ENCODE measurements at places on chromosomes 1 and 21.

DNA sequence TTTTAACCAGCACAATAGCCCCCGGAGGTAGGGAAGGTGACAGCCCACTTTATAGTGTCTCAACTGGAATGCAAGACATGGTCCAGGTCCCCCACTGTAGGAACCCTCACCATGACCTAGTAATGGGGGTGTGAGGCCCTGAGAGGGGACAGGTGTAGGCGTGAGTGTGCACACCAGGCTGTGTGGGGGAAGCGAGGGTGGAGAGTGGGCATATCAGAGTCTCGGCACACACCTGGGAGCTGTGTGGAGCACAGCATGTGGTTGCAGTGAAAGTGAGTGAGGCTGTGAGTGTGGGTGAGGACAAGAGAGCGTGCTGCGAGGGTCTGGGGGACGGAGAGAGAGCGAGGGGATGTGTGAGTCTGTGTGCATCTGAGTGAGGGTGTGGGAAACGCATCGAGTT, 17.1 kb upstream of the RSPO1 start:
- DNase-seq: no peak

DNA sequence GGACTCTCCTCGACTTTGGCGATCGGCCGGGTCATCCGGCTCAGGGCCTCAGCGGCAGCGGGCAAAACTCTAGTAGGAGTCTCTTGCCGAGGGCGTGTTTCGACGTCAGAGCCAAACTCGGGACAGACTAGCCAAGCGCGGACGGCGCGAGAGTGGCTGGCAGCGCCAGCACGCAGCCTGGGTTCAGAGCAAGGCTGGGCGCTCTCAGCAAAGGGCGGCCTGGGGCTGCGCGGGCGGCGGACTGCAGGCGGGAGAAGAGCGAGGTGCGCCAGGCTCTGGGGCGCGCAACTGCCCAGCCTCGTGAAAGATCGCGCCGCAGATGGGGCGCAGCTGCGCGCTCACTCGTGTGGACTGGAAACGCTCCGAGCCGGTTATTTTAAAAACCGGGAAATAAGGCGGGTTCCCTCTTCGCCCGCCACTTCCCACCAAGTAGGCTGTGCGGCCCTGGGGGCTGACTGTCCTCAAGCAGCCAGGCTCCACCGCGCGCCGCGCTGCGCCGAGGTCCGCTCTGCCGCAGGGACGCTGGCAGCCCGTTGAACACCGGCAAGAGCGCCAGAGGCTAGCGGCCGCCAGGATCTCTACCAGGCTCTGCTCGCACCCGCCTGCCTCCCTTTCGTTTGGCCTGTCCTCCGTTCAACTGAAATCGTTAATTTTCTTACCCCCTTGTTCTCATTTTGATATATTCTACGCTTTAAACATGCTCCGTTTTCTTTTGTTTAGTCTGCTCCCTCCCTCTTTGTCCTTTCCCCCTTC, 2.4 kb downstream of the ALX3 start:
- DNase-seq: no peak

DNA sequence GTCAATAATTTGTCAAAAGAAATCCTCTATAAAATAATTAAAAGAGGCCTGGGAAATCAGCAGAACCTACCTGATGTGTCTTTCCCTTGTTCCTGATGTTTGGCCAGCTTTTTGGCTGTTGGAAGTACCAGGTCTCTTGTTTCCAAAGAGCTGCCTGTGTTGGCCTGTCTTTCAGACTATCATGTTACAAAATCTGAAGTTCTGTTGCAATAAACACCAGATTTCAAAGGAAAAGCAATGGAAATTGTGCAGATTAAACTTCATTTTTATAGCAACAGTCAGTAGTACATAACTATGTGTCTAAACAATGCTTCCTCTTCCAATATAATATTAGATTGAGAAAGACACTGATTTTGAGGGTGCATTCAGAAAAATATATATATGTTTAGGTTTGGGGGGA, 647.2 kb upstream of the CXADR start:
- no peak for DNase-seq

- DNase-seq: no peak
Measured at GRCh38 chr1:214718724-214719123, 115.7 kb downstream of the CENPF start.

DNA sequence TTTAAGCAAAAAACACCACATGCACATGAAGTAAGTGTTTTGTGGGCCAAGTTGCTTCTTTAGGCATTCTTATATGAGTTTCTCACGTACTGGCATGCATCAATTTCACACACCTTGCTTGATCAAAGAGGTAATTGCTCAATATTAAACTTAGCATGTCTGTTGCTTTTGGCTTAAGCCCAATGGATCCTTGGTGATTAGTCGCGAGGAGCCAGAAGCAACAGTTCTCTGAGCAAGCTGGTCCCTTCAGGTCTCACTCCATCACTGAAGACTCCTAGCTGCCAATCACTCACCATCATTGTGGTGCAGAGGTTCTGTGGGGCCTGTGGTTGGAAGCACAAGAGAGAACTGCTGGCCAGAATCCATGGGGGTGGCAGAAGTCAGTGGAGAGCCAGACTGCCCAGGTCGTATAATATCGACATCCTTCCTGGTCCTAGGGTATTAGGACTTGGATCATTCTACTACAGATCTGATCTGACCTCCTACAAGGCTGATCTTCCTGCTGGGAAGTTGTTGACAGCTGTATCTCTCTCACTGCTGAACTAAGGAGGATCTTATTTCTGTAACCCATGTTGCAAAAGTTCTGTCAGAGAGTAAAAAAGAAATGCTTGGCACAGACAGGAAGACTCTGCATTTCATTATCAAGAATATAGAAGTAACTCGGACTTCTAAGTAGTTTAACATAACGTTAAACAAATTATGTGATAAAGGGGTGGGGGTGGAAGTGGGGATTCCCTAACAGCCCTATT, 140.5 kb downstream of the NTPCR start:
- DNase-seq: no peak

DNA sequence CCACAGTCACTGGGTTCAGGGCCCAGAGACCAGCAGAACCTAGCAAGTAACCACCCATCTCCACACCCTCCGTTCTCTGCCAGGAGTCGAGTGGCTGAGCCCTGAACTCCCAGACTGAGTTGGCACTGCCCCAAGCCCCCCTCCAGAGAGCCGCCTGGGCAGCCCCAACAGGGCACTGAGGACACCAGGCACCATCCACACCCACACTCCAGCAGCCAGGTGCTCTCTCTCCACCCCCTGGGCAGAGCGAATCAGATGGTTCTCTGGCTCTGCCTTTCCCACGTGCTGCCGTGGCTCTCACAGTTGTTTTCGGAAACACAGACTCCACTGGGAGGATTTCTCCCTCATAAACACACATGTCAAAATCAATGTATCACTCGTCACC, 13.6 kb downstream of the WDR4 start:
- no peak for DNase-seq

GRCh38 chr1:9784508-9785133, 39.1 kb downstream of the CLSTN1 start:
- peak; percentile 25 for DNase-seq

DNA sequence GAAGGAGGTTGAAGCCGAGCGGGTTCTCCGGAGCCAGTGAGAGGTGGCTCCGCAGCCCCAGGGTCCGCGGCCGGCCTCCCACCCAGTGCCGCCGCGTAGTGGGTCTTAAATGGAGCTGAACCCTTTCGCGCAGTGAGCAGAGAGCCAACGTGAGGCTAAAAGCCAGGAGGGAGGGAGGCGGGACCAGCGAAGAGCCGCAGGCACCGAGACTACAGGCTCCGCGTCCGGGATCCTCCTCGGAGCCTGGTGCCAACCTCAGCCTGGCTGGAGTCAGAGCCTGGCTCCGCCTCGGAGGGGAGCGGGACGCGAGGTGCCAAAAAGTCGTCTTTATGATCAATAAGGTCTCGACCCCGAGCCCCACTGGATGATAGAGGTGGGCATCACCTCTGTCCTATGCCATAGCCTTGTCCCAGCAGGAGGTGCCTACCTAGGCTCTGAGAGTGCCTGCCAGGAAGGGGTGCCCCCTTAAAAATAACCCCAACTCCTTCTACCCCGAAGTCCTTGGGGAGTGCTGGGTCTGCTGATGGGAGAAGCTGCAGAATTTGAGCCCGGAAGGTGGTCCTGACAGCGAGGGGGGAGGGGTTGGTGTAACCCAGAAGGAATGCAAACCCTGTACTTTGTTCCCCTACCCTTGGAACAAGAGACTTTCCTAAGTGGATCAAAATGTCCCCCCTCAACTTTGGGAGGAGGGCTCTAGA, 1.6 kb downstream of the IGSF21 start:
- no peak for DNase-seq

- DNase-seq: no peak
Measured at GRCh38 chr1:70518106-70518505, 107.0 kb downstream of the CTH start.

- DNase-seq: no peak
Measured at GRCh38 chr21:17930093-17930492, 110.9 kb upstream of the C21orf91 start.

DNA sequence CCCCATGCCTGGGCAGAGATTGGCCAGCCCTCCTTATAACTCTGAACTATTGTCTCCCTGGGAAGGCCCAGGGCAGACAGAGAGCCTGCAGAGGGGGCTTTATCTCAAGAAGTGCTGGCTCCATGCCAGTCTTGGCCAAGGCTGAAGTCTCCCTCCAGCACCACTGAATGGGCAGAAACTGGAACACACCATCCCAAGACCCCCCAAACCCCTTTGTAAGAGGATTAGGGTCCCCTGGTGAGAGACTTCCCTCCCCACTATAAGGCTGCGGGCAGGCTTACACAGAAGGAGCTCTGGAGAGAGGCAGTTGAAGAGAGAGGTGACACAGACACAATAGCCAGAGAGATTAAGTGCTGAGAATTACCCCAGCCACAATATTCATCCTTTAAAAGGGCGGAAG, 97.2 kb downstream of the NAV1 start:
- no peak for DNase-seq

- no peak for DNase-seq
Measured at GRCh38 chr1:160806784-160807183, 10.8 kb downstream of the LY9 start.

GRCh38 chr1:10625076-10625475, 150.3 kb downstream of the PEX14 start:
- DNase-seq: no peak

DNA sequence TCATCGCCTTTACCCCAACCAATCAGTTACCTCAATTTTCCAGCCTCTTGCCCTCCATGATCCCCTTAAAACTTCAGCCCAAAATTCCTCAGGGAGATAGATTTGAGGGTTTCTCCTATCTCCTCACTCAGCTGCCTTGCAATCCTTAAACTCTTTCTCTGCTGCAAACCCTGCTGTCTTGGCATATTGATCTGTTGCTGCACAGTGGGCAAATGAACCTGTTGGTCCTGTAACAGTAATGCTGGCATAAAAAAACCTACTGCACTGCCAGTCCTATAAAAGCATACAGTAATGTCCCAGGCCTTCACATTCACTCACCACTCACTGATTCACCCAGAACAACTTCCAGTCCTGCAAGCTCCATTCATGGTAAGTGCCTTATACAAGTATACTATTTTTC, 5.1 kb upstream of the TEDDM1 start:
- DNase-seq: no peak

DNA sequence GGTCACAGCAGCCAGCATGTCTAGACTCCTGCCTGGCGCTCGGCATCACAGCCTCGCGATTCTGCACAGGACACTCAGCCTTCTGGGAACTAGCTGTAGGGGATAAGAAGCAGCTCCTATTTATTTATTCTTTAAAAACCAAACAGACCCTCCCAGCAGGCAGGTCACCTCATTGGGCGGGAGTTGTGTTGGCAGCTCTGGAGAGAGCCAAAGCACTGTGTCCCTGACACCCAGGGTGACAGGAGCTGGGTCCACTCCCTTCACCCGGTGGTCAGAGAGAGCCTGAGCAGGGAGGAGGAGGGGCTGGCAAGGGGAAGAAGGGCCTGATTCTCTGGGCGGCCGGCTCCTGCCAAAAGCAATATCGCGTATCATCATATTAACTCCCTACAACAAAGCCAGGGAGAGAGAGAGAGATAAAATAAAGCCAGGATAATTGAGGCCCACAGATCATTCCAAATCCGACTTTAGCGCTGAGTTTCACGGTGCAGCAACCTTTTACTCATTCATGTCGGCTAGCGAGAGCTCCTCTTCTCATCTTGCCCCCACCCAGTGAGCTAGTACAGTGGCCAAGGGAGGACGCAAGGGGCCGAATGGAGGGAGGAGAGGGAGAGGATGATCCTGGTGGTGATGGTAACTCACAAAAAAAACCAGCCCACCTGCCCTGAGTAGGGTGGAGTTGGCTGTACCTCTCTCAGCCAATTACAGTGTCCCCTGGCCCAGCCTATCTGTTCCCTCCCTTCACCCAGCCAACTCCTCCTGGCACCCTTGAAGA, 79.8 kb upstream of the IFFO2 start:
- no peak for DNase-seq

DNA sequence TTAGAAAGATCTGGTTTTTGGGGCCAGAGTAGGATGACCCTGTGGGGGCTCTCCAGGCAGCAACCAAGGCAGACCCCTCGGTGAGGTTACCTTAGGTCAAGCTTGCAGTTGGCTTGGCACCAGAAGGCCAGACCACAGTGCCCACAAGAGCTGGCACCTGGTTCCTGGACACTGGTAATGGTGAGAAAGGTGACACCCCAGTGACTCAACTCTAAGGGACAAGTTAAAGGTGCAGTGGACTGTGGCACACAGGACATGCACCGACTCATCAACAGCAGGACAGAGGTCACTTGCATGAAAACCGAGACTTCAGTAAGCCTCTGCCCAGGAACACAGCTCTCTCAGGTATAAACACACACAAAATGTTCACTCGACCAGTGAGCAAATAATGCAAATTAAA, 6.7 kb downstream of the LRRC38 start:
- DNase-seq: no peak

GRCh38 chr1:37515185-37516034, 844 bp upstream of the MEAF6 start:
- DNase-seq: no peak

DNA sequence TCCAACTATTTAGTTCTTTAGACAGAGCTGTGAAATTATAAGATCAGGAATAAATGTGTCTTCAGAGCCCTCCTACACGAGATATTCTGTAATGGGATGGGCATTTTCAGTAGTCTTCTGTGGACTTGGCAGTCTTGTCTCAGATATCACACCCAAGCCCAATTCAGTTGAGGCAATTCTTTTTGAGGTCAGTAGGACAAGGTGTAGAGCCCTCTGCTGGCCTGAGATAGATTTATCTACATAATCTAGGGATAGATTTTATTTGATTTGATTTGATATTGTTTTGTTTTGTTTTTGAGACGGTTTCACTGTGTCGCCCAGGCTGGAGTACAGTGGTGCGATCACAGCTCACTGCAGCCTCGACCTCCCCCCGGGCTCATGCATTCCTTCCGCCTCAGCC, 77.5 kb downstream of the FMN2 start:
- no peak for DNase-seq

GRCh38 chr1:26148887-26149286, 10.0 kb upstream of the FAM110D start:
- DNase-seq: no peak
